ENCODE measurements at places on chromosomes 7 and 10.

- no peak for DNase-seq
Observed at GRCh38 chr7:137772316-137772715, 74.5 kb downstream of the DGKI start.

- no peak for DNase-seq
Observed at GRCh38 chr10:26770069-26770468, 72.6 kb downstream of the PDSS1 start.

DNA sequence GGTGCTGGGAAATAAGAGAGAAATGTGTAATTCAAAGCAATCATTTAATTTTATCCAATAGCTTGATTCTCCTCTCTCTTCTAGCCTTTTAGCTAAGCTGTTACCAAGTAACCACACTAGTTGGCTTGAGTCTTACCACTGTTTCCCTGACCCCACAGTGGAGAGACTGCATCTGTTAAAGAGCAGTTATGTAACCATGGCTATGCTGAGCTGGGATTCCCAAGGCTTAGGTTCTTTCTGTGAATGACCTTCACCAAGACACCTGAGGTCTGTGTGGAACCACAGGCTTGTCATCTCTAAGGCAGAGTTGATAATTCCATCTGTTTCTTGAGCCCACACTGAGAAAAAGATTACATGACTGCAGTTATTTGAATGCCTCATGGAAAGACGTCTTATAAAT, 47.7 kb upstream of the ATRNL1 start:
- no peak for DNase-seq

DNA sequence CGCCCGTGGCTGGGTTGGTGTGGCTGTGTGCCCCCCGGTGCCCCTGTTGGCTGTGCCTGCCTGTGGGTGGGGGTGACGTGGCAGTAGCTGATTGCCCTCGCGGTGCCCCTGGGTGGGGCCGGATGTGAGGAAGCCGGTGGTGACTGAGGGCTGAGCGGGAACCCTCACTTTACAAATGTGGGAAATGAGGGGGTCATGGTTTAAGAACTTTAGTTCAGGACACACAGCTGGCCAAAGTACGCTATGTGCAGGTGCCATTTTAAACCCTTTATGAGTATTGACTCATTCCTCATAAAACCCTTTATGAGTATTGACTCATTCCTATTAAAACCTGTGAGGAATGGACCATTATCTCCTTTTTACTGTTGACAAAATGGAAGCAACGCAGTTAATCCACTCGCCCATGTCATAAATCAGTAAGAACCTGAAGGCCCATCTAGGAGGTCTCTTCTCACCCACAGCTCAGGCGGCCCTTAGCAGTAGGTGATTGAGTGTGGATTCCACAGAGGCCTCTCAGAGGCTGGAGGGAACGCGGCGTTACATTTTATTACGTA, 290.1 kb upstream of the COBL start:
- no peak for DNase-seq

DNA sequence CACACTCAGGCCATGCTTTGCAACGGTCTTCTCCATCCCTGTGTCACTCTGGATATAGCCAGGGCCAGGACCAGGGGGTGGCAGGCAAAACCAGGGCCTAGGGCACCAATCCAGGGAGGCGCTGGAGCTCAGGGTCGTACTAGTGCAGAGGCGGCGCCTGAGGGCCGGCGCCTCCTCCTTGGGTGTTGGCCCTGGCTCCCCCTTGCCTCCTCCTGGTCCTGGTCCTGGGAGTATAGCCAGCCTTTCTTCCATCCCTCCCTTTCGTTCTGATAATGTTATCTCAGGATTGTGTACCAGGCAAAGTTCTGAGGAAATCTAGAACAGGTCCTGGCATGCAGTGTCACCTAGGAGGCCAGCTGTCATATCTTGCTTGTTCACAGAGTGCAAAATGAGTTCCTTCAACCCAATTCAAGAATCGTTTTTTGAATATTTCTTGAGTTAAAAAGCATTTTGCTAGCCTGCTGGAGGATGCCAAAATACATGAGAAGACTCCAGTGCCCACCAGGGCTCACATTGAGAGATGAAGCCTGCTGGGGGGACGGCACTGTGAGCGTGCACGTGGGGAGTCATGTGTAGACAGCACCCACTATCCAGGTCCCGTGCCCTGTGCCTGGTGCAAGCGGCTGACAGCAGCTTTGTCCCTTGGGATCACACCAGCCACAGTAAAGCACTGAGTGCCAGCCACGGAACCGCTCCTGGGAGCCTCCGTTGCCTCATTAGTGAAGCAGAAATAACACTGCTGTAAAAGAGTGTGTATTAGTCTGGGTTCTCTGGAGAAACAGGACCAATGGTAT, 106.9 kb upstream of the C7orf33 start:
- no peak for DNase-seq

DNA sequence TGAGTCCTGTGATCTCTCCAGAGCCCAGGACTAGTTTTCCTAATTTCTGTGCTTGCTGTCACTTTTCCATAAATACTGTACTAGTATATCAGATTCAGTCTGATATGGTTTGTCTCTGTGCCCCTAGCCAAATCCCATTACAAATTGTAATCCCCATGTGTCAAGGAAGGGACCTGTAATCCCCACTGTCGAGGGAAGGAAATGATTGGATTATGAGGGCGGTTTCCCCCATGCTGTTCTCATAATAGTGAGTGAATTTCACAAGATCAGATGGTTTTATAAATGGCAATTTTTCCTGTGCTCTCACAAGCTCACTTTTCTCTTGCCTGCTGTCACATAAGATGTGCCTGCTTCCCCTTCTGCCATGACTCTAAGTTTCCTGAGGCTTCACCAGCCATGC, 54.8 kb upstream of the IFRD1 start:
- no peak for DNase-seq

DNA sequence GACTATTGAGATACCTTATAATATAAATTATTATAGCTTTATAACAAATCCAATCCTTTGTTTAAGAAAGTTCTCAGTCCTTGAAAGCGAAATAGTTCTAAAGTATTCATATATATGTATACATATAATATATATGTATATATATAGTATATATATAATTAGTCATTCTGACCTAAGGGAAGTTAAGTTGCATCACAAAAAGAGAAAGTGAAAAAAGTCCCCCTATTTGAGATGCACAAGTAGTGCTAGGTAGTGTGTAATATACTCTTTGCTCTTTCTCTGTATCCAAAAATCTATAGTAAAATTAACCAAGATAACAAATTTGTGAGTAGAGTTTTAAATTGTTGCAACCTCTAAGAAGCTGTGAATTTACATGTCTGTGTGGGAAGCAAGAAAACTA, 13.3 kb upstream of the IFIT1B start:
- no peak for DNase-seq

- DNase-seq: no peak
Observed at GRCh38 chr10:72567421-72567820, 58.5 kb downstream of the MICU1 start.

DNA sequence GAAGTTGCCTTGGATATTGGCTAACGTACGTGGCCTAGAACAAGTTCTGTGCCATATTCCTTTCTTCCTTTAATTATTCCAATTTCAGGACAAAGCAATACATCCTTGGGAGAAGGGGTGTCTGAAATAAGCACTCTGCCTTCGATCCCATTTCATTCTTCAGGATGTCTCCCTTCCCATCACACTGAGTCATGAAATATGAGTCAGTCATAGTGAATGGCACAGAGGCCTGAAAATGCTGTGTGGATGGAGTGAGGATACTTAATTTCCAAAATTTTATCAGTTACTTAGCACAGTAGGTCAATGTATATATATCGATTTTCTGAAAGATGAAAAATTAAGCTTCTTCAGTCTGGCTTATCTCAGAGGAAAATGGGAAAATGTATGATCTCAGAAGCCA, 19.5 kb downstream of the EVX1 start:
- no peak for DNase-seq

GRCh38 chr7:149662591-149663095, 110.7 kb downstream of the ZNF467 start:
- DNase-seq: peak; percentile 55
